GM12878 (cell line): ENCODE measurements at places on chromosomes 2 and 18.
A peak's percentile ranks its signal among the peaks of the same experiment; 100 is the strongest.

DNA sequence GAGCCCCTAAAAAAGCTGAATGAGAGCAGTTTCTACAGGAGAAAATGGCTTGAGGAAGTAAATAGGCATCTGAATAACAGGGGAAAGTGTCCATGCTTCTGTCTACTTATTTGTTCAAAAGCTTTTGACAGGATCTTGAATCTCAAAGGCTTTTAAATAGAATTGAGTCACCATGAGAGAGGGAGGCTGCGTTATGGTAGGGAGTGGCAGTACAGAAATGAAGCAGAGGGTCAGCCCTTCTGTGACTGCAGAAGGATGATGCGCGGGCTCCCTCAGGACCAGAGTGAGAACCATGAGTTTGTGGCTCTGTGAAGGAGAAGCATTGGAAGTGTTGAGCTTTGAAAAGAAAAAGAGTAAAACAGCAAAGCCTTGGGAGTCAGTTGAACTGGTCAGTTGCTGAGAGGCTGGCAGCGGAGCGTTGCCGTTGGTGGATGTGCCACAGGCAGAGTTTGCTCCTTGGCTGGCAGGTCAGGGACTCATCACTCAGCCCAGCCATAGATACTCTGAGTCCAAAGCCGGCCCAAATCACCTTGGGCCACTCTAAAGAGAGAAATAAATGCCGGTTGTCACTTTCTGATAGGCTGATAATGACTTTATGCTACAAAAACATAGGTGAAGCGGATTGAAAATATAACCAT, 17.4 kb downstream of the COPS7B start:
- no peak overlapping the region for H3K27ac ChIP-seq
- no peaks in the 10 kb centered on the region for H3K27me3 ChIP-seq
- DNase-seq, result no peak
- H3K36me3 ChIP-seq, result peaks cover 19% of the 10 kb centered on the region
- no peaks in the 10 kb centered on the region for H3K4me1 ChIP-seq
- no peak overlapping the region for H3K4me3 ChIP-seq

GRCh38 chr18:41646915-41647620, 308.0 kb upstream of the PIK3C3 start:
- H3K4me3 ChIP-seq, result no peak overlapping the region
- H3K27me3 ChIP-seq, result no peaks in the 10 kb centered on the region
- H3K27ac ChIP-seq, result no peak overlapping the region
- no peaks in the 10 kb centered on the region for H3K4me1 ChIP-seq
- no peak for DNase-seq
- no peaks in the 10 kb centered on the region for H3K36me3 ChIP-seq

GRCh38 chr2:54845514-54845913, 122.1 kb downstream of the EML6 start:
- H3K27ac ChIP-seq, result no peak overlapping the region
- H3K4me3 ChIP-seq, result no peak overlapping the region

DNA sequence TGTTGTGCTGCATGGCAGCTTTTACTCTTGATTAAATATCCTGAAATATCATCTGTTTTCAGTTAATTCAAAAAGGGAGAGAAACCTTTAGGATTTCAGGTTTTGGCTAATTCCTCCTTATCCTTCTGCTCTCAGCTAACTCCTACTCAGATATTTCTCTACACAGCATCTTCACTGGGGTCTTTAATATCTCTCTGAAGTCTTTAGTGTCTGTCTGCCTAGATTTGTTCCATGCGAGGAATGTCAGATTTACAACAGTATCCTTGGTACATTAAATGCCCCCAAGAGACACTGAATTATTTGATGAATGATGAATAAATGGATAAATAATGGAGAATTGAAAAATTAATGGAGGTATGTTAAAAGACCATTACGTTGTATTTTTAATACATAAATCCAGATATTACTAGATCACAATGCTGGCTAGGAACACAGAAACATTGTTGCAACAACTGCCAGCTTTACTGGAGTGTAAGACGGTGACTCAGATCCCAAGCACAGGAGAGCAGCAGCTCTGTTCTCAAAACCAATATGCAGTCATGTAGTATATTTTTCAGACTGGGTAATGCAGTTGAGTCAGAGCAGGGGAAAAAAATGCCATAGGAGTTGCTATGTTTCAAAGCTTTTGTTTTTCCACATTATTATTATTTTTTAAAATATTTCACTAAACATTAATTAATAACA, 388.0 kb upstream of the SYT4 start:
- no peaks in the 10 kb centered on the region for H3K27me3 ChIP-seq
- no peak overlapping the region for H3K4me3 ChIP-seq
- H3K27ac ChIP-seq, result no peak overlapping the region
- no peak for DNase-seq

DNA sequence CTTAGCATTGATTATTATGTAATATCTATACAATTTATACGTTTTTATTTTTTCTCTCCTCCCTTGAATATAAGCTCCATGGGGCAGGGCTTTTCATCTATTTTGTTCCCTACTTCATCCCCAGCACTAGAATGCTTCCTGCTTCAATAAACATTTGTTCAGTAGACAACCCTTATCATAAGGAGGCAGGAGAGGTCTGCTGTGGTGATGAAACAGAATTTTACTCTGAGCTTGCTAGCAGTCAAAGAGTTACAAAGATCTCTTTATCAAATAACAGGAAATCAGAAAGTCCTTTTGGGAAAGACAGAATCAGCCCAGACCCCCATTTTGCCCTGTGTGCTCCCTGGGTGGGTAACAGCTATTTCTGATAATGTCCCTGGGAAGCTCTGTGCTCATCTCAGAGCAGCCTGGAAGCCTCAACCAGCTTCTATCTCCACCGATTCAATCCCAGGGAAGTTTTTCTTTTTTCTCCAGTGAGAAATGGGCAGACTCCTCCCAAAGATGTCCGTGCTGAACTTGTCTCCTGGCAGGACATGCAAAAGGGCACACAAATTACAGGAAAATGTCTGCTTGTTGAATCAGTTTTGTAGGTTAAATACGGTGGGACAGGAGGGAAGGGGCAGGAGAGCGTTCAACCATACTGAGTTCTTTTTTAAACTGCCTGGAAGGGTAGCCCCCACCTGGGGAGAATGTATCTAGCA, 84.7 kb upstream of the PKDCC start:
- H3K4me3 ChIP-seq, result no peak overlapping the region
- H3K36me3 ChIP-seq, result no peaks in the 10 kb centered on the region
- DNase-seq, result no peak
- no peaks in the 10 kb centered on the region; the same call in 1 of the 2 replicates for H3K4me1 ChIP-seq

GRCh38 chr2:96801786-96802595, 14.1 kb upstream of the CNNM3 start:
- no peak overlapping the region for H3K4me3 ChIP-seq
- peaks cover 22% of the 10 kb centered on the region for H3K4me1 ChIP-seq
- peak overlapping the region; percentile 37 for H3K27ac ChIP-seq

GRCh38 chr18:5268874-5269273, 26.7 kb downstream of the ZBTB14 start:
- H3K4me1 ChIP-seq, result no peaks in the 10 kb centered on the region
- DNase-seq, result no peak
- H3K27me3 ChIP-seq, result no peaks in the 10 kb centered on the region
- H3K36me3 ChIP-seq, result no peaks in the 10 kb centered on the region

DNA sequence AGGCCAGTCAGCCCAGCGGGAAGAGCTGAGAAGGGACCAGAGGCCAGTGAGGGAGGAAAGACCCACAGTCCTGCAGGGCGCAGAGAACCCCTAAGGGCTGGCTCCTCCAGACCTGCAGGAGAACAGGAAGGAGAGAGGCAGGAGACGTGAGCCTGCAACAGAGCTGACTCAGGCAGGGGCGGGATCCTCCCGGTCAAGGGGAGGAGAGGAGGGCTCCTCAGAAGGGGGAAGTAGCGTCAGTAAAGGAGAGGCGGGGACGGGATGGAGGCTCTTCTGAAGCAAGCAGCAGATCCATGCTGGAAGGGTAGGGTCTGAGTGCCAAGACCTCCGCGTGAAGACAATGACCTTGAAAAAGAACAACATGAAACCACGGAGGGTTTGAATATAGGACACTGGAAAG, 50.8 kb downstream of the TRABD2A start:
- no peak overlapping the region for H3K27ac ChIP-seq
- no peak overlapping the region for H3K4me3 ChIP-seq
- H3K4me1 ChIP-seq, result peaks cover 6% of the 10 kb centered on the region
- peaks cover 8% of the 10 kb centered on the region for H3K27me3 ChIP-seq

GRCh38 chr2:61662990-61663389, 124.8 kb upstream of the XPO1 start:
- no peaks in the 10 kb centered on the region for H3K4me1 ChIP-seq
- H3K36me3 ChIP-seq, result no peaks in the 10 kb centered on the region
- H3K27ac ChIP-seq, result no peak overlapping the region
- no peak overlapping the region for H3K4me3 ChIP-seq
- H3K27me3 ChIP-seq, result no peaks in the 10 kb centered on the region

DNA sequence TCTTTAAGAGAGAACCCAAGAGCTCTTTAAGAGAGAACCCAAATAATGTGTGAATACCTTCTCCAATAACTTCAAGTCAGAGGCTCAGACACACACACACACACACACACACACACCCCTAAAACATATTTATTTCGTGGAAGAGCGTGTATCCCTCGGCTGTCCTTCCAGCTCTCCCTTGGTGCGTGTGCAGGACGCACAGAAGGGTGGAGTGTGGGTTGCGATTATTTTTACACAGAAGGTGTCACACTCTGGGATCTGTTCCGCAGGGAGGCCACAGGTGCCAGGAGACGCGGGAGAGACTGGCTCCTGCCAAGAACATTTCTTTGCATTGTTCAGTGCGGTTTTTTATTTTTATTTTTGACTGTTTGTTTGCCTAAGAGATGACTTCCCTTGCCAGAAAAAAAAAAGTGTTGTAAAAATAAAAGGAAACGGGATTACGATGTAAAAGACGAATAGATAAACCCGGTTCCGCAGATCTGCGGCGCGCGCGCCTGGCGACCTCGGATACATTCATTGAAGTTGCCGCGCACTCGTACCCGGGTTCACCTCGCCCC, 47.3 kb upstream of the ATP6V1B1 start:
- H3K4me3 ChIP-seq, result no peak overlapping the region
- no peaks in the 10 kb centered on the region for H3K36me3 ChIP-seq
- H3K4me1 ChIP-seq, result no peaks in the 10 kb centered on the region
- H3K27me3 ChIP-seq, result peaks cover 22% of the 10 kb centered on the region
- no peak overlapping the region for H3K27ac ChIP-seq
- no peak for DNase-seq

DNA sequence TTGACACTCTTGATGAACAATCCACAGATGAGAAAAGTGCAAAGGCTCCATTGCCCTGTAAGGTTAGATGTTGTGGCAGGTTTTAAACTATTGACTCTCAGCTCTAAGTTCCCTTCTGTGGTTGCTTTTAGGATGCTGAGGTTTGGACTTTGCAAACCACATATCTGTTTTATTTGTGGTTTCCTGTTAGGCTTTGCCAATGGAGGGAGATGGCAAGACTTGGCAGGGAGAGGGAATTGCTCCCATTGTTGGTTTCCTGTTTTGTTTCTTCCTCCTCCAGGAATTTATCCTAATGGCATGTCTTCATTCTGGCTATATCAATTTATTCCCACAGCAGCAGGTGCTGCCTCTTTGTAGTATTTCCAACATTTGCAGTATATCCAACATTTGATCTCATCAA, 772.3 kb downstream of the LRRTM4 start:
- no peak overlapping the region for H3K4me3 ChIP-seq
- DNase-seq, result no peak
- H3K36me3 ChIP-seq, result no peaks in the 10 kb centered on the region
- H3K4me1 ChIP-seq, result no peaks in the 10 kb centered on the region
- no peaks in the 10 kb centered on the region for H3K27me3 ChIP-seq

GRCh38 chr2:181682795-181683517, 2.6 kb upstream of the NEUROD1 start:
- no peak overlapping the region for H3K27ac ChIP-seq
- DNase-seq, result no peak
- H3K27me3 ChIP-seq, result peaks cover 18% of the 10 kb centered on the region
- H3K4me1 ChIP-seq, result no peaks in the 10 kb centered on the region
- H3K36me3 ChIP-seq, result no peaks in the 10 kb centered on the region
- H3K4me3 ChIP-seq, result no peak overlapping the region

DNA sequence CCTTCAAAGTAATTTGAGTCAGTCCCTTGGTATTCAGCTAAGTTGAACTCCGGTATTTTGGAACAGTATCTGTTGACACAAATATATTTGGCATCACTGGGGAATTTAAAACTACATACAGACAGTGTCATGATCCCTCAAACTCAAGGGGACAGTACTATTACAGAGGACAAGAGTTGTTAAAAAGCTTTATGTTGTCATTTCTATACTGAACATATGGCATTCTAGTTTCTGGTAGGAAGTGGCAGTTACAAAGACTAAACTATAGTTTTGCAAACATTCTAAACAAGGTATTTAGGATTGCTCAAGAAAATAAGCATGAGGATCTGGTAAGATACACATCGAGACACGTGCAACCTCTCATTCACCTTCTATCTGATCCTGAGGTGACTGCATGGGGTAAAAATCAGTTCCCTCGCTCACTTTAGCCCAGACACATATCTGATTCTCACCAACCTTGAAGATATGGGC, 16.6 kb upstream of the CCNYL1 start:
- DNase-seq, result no peak
- no peak overlapping the region for H3K27ac ChIP-seq
- no peaks in the 10 kb centered on the region for H3K36me3 ChIP-seq
- H3K4me1 ChIP-seq, result no peaks in the 10 kb centered on the region
- no peak overlapping the region for H3K4me3 ChIP-seq

- DNase-seq, result no peak
- no peak overlapping the region for H3K4me3 ChIP-seq
These were observed 20.3 kb upstream of the ASXL3 start for GRCh38 chr18:33557706-33558105.

GRCh38 chr2:219249203-219249980, 3.7 kb upstream of the TUBA4B start:
- DNase-seq, result peak; percentile 64
- peaks cover 12% of the 10 kb centered on the region for H3K36me3 ChIP-seq
- peak overlapping the region; percentile 35; the same call in 1 of the 2 replicates for H3K4me3 ChIP-seq

GRCh38 chr2:130911482-130911881, 74.8 kb downstream of the ARHGEF4 start:
- H3K27me3 ChIP-seq, result no peaks in the 10 kb centered on the region; the same call in 1 of the 2 replicates
- H3K27ac ChIP-seq, result no peak overlapping the region
- no peaks in the 10 kb centered on the region for H3K36me3 ChIP-seq
- no peaks in the 10 kb centered on the region for H3K4me1 ChIP-seq
- no peak for DNase-seq

GRCh38 chr18:8741117-8741516, 35.8 kb downstream of the MTCL1 start:
- DNase-seq, result no peak
- no peak overlapping the region for H3K27ac ChIP-seq
- no peak overlapping the region for H3K4me3 ChIP-seq
- no peaks in the 10 kb centered on the region for H3K36me3 ChIP-seq
